ENCODE measurements at places on chromosomes 1 and 21.

GRCh38 chr1:183244466-183244865 is 58.4 kb downstream of the LAMC2 start:
- H3K36me3 ChIP-seq, result no peaks in the 10 kb centered on the region
- no peak for DNase-seq
- H3K27ac ChIP-seq, result no peak overlapping the region
- H3K27me3 ChIP-seq, result peaks cover 9% of the 10 kb centered on the region

DNA sequence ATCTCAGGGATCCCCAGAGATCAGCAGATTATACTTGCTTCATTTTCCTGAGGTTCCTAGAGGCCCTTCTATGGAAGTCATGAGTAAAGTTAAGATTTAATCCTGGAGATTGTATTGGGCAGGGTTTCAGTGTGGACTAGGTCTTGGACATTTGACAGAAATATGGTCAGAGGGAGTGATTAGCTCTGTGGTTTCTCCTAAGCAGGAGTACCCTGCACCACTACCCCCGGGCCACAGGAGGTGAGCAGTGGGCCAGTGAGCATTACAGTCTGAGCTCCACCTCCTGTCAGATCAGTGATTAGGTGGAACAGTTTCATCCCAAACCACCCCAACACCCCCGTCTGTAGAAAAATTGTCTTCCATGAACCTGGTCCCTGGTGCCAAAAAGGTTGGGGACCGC is 43.2 kb downstream of the PHACTR4 start:
- H3K4me3 ChIP-seq, result no peak overlapping the region
- H3K27ac ChIP-seq, result no peak overlapping the region
- H3K27me3 ChIP-seq, result no peaks in the 10 kb centered on the region
- DNase-seq, result no peak
- peaks cover 2% of the 10 kb centered on the region for H3K36me3 ChIP-seq
- H3K4me1 ChIP-seq, result peaks cover 14% of the 10 kb centered on the region

- H3K27ac ChIP-seq, result no peak overlapping the region
- H3K36me3 ChIP-seq, result no peaks in the 10 kb centered on the region
- H3K27me3 ChIP-seq, result no peaks in the 10 kb centered on the region
- H3K4me1 ChIP-seq, result no peaks in the 10 kb centered on the region
Measured at GRCh38 chr1:87786229-87786628, 457.5 kb downstream of the LMO4 start.

- peaks cover 21% of the 10 kb centered on the region for H3K4me1 ChIP-seq
- no peak overlapping the region for H3K4me3 ChIP-seq
- H3K27me3 ChIP-seq, result peaks cover 11% of the 10 kb centered on the region
- H3K36me3 ChIP-seq, result no peaks in the 10 kb centered on the region
- DNase-seq, result no peak
Measured at GRCh38 chr1:225813214-225813964, 3.5 kb downstream of the EPHX1 start.
